ENCODE measurements at places on chromosomes 1 and 21. TPM values are rescaled to one million over a fixed set of nuclear protein-coding genes. Genes with fewer than 3 reads are reported as not detected.

The PROK1 gene
- not detected for total RNA-seq

The SLC19A2 gene
- total RNA-seq, result 4.4 TPM

The ZNF684 gene
- 6.6 TPM for total RNA-seq

The CA6 gene
- total RNA-seq, result 0.27 TPM

The ZMYM1 gene
- total RNA-seq, result 3.3 TPM

The FAM131C gene
- 0.23 TPM for total RNA-seq

The SLC41A1 gene
- 34.4 TPM for total RNA-seq
